ENCODE measurements at places on chromosomes 2 and 18.

GRCh38 chr2:203817147-203817546, 50.4 kb upstream of the CTLA4 start:
- DNase-seq: no peak

DNA sequence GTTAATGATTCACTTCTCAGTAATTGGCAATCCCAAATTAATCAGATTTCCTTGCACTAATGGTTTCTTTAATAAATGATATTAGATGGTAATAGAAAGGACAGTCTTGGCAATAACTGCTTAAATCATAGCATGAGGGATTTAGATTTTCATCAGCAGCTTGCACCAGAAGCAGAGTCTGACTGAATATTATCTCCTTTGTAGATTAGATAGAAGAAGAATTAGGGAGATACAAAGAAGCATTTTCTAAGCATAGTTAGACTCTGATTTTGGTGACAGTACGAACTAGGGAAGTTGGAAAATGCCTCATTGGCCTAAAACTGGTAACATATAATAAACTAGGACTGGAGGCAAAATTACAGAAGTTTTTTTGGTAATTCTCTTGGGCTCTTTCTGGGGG, 232.8 kb upstream of the EPAS1 start:
- no peak for DNase-seq

- no peak for DNase-seq
These were observed 76.1 kb downstream of the COL3A1 start for GRCh38 chr2:189050165-189050712.

DNA sequence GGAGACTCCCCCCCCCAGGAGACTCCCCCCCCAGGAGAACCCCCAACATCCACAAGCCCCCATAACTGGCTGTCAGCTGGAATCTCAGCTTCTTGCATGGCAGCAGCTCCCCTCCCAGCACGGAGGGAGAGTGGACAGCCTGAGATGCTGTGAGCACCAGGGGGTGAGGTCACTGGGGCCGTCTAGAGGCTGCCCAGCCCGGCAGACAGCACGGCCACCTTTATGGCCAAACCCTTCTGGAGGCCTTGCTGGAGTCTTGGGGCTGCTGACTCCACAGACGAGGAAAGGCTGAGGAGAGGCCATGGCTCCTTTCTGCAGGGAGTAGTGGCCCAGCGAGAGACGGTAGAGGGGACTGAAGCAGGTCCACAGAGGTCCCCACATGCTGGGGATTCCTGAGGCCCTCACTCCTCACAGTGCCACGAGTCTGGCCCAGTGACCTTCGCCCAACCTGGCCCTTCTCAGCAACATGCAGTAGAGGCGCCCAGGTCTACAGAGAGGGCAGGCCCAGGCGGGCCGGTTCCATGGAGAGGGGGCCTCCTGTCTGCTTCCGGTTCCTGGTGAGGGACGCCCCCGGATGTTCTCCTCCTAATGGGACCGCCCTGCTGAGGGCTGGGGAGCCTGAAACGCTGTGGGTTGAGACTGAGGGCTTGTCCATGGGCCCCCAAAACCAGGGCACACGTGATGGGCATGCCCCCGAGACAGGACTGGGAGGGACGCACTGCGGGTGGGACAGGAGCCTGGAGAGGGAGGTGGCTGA, 122.6 kb upstream of the CTDP1 start:
- no peak for DNase-seq

- peak; percentile 76 for DNase-seq
These were observed 47.5 kb upstream of the ASB1 start for GRCh38 chr2:238379096-238379810.

DNA sequence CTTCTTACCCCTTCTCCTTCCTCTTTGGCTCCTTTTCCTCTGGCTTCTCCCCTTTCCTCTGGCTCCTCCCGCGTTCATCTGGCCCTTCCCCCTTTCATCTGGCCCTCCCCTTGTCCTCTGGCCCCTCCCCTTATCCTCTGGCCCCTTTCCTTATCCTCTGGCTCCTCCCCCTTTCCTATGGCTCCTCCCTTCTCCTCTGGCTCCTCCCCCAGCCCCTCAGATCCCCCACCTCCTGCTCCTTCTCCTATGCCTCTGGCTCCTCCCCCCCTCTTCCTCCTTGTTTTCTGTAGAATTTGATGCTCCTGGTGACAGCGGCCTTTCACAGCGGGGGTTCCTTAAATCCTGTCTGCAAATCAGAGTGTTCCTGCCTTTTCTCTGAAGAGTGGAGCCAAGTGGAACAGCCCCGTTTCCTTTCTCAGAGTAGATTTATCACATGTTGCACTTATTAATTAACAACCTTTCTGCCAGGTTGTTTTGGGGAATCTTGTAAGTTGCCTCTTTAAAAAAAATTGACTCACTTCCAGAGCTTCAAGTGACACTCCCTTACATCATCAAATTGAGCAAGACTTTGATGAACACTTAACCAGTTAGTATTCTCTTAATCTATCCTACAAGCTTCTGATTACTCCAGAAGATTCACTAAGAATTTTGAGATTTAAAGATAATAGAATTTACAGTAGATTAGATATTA, 27.9 kb downstream of the FABP1 start:
- no peak for DNase-seq

DNA sequence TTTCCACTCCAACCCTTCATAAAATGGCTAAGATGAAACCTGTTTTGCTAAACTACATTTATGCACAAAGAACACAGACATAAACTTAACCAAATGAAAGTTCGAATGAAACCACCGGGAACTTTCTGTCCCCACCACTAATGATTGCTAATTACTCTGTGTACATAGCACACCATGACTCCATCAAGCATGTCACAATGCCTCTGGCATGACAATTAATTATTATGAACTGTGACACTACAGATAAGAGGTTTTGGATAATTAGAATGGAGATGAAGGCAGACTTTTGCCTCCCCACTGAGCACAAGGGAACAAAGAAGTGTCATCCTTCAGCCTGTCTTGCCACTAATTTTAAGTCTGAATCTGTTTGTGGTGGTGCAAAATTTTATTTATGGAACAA, 1.5 kb downstream of the DAPL1 start:
- no peak for DNase-seq

GRCh38 chr18:46437061-46437460, 220.0 kb downstream of the LOXHD1 start:
- DNase-seq: no peak

- DNase-seq: no peak
These were observed 49.9 kb upstream of the TMEM18 start for GRCh38 chr2:727071-727470.

DNA sequence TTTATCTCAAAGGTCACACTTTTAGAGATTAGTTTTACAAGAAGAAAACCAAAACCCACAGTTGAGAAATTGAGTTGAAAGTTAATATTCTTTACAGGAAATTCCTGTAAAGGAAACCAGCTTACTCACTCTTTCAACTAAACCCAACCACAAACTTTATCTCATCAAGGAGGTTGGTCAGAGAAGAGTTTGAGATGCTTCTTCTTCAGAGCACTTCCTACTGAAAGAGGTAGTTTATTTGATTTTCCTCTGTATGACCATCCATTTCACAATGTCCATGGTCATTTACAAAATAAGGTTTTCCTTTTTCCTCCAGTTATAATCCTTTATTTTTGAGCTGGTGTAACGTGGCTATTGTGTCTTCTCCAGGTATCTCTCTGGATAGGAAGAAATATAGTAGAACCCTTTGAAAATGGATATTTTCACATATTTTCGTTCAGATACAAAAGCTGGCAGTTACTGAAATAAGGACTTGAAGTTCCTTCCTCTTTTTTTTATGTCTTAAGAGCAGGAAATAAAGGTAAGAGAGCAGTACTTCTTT, 4.5 kb upstream of the IL18RAP start:
- peak; percentile 98 for DNase-seq

DNA sequence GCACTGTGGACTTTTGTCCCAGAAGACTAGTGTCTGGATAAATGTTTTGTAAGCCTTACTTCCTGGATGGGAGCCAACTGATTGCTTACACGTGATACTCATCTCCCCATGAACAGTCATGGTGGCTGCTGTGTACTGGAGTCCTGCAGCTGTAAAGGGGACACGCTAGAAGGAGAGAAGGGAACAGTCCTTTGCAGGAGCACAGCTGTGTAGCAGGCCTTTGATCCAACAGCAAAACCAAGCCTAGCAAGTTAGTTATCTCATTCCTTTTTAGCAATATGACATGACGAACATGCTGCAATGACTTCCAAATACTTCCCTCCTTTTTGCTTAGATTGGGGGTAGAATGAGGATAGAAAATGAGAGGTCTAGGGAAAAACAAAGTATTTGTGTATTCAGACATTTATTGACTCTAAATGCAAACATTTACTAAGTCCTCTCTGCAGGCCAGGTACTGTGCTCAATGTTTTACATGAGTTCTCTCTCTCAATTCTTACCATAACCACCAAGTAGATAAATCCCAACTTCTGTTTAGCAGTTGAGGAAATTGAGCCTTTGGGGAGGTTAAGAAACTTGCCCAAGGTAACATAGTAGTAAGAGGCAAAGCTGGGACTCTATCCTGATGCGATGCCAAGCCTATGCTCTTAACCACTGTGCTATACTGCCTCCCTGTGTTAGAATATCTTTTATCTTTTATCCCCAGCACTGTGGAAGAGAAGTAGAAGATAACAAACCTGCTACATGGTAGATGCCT, 55.4 kb upstream of the CD28 start:
- no peak for DNase-seq

GRCh38 chr2:13413989-13414388, 697.3 kb downstream of the TRIB2 start:
- DNase-seq: no peak

GRCh38 chr2:216165711-216166110, 56.6 kb downstream of the XRCC5 start:
- DNase-seq: no peak

DNA sequence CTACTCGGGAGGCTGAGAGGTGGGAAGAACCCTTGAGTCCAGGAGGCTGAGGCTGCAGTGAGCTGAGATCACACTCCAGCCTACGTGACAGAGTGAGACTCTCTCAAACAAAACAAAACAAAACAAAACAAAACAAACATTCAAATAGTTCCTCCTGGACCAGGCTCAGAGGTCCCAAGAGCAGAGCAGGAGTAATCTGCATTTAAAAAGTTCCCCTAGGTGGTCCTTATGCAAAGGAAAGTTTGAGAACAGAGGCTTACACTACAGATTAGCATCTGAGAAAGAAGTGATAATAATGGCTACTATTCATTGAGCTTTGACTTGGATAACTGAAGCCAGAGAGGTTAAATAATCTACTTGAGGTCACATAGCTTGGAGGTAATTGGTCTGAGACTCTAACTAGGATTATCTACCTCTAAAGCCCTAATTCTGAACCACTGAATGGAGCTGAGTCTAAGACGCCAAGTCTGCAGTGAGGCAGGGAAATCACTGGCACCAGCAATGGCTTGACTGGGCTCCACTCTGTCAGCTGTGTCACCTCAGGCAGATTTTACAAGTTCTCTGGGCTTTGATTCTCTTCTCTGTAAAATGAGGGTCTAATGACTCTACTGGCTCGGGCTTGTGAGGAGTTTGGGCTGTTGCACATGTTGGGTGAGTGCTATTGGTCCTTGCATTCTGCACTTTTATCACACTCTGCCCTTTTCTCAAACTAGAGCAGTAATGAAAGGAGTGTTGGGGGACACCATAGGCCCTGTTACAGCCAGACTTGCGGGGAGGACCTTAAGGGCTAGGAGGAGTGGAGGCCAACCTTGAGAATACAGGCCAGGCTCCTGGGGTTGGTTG, 29.2 kb upstream of the DLX2 start:
- DNase-seq: no peak

DNA sequence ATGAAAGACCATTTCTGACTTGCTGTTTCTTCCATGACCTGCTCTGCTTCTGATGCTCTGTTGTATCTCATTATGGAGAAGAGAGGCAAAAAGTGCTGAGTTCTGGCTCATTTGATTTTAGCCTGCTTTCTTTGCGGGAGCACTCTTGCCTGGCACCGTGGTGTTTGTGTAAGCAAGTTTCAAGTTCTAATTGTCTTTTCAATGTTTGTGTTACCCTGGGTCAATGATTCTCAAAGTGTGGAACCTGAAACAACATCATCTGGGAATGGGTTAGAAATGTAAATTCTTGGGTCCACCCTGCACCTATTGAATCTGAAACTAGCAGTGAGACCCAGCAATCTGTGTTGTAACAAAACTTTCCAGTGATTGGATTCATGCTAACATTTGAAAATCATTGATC, 85.5 kb upstream of the STON1 start:
- no peak for DNase-seq

DNA sequence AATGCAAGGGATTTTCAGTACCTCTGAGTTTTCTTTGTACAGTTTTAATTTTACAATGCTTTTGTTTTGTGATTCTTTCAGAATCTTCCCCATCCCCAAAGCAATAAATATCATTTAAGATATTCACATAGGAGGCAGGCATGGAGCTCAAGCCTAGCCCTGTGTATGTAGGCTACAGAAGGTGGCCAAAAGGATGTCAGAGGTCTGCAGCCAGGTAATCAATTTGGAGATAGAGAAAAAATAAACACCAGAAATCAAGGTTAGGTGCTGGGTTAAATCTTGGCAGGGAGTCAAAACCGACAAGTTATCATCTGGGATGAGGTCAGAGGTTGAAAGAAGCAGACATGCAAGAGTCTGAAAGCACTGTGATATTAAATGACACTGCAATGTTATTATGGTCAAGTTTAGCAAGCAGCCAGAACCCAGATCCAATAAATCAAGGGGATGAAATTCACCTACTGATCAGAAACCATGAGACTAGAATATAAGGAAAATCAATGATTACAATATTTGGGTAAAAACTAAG, 45.1 kb upstream of the LRP1B start:
- DNase-seq: no peak

- peak; percentile 44 for DNase-seq
These were observed 23.7 kb downstream of the METTL4 start for GRCh38 chr18:2547477-2548087.

GRCh38 chr2:196482119-196483065, 157.1 kb upstream of the CCDC150 start:
- no peak for DNase-seq

DNA sequence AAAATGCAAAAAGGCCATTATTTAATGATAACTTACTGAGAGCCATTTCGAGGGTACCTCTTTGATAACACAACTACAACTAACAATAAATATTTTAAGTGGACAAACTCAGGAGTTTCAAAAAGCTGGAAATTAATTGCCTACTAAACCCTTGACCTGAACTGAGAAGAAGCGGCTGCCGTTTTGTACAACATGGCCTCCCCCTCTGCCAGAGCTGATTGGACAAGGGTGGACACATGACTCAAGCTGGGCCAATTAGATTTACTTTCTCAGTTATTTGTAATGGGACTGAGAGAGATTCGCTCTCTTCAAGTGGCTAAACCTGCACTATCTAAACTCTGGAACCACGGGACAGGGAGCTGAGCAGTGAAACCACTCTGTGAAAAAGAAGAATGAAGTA, 135.9 kb upstream of the SERPINE2 start:
- DNase-seq: no peak

GRCh38 chr2:38178119-38178518, 102.2 kb upstream of the CYP1B1 start:
- peak; percentile 61 for DNase-seq

DNA sequence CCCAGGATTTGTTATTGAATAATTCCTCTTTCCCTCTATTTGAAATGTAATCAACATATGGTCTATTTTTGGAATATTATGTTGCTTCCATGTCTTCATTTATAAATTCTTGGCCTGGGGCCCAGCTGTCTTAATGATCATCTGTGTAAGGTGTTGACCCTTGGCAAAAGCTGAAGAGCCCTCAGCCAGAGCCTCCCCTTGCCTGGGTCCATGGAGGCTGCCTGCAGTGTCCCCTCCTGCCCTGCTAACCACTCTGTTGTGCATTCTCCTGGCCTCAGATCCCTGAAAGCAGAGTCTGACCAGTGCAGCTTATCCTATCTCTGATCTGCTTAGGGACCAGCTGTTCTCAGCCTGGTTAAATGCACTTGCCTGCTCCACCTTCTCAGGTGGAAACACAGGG, 226.1 kb upstream of the APCDD1 start:
- no peak for DNase-seq
